ENCODE measurements at places on chromosomes 11 and 22.

GRCh38 chr11:97607291-97608000, 1217.6 kb downstream of the JRKL start:
- peak; percentile 3 for DNase-seq

DNA sequence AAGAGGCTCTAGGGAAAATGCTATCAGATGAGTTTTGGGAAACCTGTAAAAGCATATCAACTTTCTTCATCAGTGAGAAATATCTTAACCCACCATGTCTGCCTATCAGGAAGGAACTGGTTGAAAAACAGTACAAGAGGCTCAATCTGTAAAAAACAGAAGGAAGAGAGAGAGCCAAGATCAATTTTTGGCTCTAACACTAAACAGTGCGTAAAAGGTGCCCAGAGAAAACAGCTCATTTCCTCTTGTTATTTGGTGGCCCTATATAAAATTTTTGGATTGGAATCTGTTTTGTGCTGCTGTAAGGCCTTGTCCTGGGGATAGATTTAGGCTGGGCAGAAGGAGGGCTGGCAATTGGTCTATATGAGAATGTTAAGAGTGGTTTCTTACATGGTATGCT, 12.1 kb downstream of the MS4A2 start:
- DNase-seq = no peak

DNA sequence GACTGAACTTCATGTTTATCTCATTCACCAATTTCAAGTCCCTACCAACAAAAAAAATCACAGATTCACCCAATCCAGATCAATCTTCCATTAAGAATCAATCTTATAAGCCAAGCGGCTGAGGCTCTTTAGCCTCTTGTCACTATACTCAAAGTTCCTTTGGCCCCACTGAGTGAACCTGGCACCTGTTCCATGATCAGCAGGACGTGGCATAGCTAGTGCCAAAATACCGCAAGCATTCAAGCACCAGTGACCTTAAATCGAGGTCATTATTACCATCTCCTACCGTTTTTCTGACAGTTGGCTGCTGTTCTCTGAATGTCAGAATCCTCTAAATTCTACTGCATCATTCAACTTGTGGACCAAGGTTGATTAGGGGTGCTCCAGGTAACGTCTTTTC, 141.2 kb downstream of the CADM1 start:
- no peak for DNase-seq

- no peak for DNase-seq
These were observed 22.1 kb upstream of the BDNF start for GRCh38 chr11:27722117-27722952.

DNA sequence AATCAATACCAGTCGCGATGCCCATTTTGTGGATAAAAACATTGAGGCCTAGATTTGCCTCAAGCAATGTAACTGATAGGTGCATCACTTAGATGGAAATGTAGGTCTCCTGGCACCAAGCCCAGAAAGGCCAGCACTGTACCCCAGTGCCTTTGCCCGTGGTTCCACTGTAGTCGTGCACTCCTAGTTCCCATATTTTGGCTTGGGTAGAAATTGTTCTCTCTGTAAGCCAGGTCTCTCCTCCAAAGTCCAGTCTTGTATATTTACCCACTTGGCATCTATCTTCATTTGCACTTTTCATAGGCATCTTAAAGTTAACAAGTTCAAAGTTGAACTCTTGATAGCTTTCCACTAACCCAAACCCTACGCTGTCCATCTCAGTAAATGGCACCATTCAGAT, 41.6 kb upstream of the DMC1 start:
- no peak for DNase-seq

GRCh38 chr11:36890121-36890679, 292.2 kb upstream of the RAG2 start:
- no peak for DNase-seq

DNA sequence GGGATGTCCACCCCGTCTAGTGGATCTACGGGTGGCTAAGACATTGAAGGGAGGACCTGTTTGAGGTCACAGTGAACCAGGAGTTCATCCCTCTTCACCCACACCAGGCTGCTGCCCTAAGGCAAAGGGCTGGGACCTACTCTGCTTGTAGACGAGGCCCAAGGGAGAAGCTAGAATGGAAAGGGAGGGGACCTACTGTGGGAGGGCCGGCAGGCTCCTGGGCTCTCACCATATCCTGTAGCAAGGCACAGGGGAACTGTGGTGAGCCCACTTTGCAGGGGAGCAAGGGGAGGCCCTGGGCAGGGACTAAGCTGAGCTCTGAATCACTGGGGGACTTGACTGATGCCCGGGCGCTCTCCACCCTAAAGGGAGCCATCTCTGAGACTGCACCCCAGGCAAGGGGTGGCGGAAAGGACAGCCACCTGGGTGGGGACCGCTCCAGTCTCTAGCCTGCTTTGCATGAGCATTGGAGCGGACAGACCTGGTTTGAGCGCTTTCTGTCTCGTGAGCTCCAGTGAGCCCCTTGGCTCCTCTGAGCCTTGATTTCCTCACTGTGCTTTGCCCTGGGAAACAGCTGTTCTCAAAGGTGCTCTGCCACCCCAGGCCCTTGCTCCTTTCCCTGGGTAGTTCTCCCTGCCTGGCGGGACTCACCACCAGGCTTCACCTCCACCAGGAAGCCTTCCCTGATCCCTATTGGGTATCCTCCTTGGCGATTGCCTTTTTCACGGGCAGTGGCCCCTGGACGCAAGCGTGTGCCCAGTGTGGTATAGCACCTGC, 24.2 kb downstream of the PARVG start:
- no peak for DNase-seq
